ENCODE measurements at places on chromosomes 16 and 17.

GRCh38 chr16:1043881-1044451 lies 28.6 kb upstream of the SSTR5 start:
- no peak for DNase-seq

- DNase-seq: no peak
Observed at GRCh38 chr16:21719283-21719682, 55.5 kb downstream of the OTOA start.

GRCh38 chr16:9844361-9844760 lies 337.9 kb downstream of the GRIN2A start:
- no peak for DNase-seq

- no peak for DNase-seq
Observed at GRCh38 chr16:4172070-4172469, 55.8 kb upstream of the ADCY9 start.

GRCh38 chr17:9050801-9051401 lies 29.6 kb downstream of the NTN1 start:
- no peak for DNase-seq

DNA sequence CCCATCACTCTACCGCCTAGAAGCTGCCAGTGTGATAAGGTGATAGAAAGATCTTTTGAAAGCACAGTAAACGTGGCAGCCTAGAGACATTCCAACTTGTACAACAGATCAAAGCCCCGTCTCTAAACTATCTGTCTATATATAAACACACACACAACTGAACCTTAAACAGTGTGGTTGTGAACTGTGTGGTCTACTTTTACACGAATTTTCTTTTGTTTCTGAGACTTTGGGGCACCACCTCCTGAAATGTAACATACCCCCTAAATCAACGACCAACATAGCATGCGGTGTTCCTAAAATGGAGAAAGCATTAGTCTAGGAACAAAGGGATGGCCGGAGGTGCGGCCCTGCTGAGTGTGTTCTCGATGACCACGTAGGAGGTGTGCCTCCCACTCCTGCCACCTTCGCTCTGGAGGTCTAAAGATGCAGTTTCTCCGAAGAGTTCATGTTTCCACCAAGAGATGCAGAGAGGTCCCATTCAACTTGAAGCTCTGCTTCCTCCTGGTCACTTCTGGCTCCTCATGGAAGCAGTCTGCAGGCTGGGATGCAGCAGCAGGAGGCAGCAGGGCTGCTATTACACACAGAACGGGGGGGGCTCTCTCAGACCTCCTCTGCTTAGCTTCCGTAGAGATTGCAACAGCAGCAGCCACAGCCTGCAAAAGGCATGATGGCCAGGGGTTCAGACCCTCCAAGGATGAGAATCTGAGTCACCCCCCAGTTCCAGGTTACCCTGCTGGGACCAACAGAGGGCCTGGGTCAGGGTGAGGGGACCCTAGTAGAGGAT lies 22.6 kb upstream of the USP10 start:
- no peak for DNase-seq
